ENCODE measurements at places on chromosomes 11 and 22.

GRCh38 chr11:126431401-126432064 is 76.0 kb downstream of the ST3GAL4 start:
- no peak for DNase-seq

GRCh38 chr22:33255791-33256190 is 197.6 kb upstream of the SYN3 start:
- DNase-seq: no peak

DNA sequence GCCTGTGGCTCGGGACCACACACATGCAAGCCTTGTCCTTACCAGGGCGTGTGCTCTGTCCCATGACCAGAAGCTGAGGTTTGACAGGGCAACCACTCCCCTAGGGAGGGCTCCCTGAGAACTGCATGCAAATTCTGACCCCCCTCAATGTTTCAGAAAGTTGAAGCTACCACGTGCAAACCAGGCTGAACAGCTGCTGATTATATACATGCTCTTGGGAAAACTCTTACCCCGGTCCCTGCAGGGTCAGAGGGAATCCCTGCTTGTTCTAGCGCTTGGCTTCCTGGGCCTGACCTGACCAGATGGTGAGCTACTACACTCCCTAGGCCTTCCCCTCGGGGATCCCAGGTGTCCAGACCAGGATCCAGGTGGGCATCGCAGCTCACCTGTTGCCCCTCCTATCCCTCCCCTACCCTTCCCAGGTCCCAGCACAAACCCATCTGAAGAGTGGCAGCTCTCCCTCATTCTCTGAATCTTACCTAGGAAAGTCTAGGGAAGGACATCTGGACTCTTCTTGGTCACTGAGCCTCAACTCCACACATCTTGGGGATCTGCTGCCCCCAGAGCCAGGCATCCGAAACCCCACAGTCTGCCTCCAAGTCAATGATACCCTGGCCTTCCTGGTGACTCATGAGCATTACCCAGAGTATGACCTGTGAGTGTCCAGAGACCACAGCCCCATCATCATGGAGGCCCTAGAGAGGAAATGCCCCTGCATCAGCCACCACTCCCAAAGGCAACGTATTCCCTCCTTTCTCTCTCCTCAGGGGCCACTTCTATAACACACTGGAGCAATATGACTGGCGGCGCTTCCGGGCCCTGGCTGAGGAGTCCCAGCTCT is 61.5 kb downstream of the BTG4 start:
- DNase-seq: no peak

GRCh38 chr11:93517041-93517440 is 26.1 kb downstream of the SMCO4 start:
- DNase-seq: no peak

- no peak for DNase-seq
Observed at GRCh38 chr11:78594814-78595213, 20.1 kb upstream of the NARS2 start.

DNA sequence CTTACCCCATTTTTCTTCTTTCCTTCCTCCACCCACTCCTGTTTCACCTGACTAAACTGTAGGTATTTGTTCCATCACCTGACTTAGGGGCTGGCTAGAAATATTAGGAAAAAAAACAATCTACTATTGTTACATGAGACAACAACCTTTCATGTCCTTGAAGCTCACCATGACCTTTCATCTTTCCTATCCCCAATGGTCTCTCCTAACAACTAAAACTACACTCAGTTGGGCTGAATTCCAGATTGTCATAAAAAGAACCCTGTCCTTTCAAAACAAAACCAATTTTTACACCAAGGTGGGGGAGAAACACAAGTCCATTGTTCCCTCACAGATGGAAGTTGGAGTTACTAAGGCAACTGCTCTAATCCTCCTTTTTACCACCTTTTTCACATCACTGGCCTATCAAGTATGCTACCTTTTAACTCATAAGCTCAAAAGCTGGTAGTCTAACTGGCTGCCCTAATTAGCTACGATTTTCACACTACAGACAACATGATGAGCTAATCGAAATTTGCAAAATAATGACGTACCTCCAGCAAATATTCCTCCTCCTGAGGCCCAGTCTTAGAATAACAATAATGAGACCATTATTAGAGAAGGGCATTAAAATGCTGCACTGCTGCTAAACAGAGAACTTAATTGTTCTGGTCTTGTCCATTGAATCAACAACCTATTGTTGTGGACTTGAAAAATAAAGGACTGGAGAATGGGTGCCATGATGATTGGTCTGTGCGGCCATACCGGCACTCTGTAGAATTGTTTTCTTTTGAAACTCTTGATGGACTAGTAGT is 46.5 kb upstream of the SOX6 start:
- DNase-seq: peak; percentile 5

GRCh38 chr22:30276039-30276438 is 9.4 kb upstream of the OSM start:
- no peak for DNase-seq

DNA sequence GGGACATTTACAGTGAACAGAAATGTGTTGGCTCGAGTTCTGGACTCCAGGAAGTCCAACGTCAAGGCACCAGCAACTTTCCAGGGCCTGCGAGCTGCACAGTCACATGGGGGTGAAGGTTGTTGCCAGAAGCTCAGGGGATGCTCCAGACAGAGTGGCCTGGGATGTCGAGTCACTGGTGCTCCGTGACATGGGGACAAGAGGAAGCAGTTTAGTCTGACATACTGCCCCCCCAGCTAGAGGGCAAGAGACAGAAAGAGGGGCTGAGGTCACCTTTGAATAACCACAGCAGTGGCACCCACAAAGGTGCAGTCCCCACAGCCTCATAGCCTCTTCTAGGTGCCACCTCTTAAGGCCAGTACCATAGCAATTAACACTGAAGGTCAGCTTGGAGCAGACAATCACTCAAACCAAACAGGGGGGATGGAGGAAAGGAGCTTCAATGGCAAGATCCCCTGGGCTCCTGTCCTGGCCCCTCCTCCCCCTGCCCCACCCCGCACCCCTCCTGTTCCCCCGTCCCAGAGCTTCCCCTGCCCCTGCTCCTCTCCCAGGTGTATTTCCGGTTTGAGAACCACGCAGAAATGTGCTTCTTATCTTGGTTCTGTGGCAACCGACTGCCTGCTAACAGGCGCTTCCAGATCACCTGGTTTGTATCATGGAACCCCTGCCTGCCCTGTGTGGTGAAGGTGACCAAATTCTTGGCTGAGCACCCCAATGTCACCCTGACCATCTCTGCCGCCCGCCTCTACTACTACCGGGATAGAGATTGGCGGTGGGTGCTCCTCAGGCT is 3.8 kb downstream of the APOBEC3D start:
- DNase-seq: no peak

DNA sequence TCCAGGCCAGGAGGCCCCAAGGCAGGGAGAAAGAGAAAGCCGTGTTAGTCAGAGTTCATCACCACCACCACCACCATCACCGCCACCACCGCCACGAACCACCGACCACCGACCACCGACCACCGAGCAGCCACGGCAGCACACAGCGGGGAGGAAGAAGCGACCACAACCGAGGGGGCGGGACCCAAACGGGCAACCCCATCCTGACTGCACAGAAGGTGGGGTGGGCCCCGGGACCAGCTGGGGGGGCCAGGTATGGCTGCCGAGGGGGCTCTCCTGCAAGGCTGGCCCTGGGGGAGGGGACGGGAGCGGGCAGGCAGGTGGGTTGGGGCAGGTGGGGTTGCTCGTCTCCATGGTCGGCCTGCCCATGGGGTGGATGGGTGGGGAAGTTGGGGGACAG is 34.2 kb downstream of the SYT7 start:
- no peak for DNase-seq

- DNase-seq: no peak
Observed at GRCh38 chr11:28338371-28338770, 230.2 kb downstream of the METTL15 start.

GRCh38 chr22:17264321-17265052 is 45.3 kb upstream of the ADA2 start:
- no peak for DNase-seq

GRCh38 chr11:272195-272930 is 5.8 kb upstream of the NLRP6 start:
- DNase-seq: no peak

DNA sequence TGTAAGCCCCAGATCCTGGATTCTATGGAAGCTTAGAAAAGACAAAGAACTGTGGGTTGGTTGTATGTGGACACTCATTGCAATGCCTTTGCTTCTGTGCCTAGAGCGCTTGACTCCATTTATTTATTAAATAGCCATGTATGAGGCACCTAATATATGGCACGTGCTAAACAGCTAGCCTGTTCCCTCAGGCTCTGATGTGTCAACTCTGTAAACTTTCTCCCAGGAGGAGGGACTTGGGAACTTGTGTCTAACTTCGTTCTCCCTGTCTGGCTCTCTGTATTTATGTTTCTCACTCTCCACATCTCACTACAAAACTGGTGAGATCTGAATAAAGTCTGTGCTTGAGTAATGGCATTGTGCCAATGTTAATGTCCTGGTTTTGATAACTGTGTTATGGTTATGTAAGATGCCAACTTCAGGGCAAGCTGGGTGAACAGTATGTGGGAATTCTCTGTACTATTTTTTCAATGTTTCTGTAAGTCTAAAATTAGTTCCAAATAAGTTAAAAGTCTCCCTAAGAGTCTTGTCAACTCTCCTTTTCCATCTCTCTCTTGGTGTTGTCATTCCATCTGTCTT is 34.1 kb upstream of the ZBTB16 start:
- DNase-seq: no peak

GRCh38 chr22:28759861-28760560 is 12.5 kb upstream of the CCDC117 start:
- DNase-seq: peak; percentile 48

DNA sequence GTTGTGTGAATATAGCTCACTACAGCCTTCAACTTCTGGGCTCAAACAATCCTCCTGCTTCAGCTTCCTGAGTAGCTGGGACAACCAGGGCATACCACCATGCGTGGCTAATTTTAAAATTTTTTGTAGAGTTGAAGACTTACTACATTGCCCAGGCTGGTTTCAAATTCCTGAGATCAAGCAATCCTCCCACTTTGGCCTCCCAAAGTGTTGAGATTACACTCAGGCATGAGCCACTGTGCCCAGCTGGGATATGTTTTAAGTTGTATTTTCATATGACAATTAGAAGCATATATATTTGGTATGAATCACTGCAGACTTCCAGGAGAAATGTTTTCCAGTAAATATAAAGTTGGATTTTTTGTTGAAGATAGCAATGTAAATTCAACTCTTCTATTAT is 15.4 kb downstream of the DDX10 start:
- no peak for DNase-seq

- DNase-seq: peak; percentile 28
Observed at GRCh38 chr11:13114566-13115379, 105.7 kb downstream of the RASSF10 start.

GRCh38 chr11:88511006-88511405 is 173.5 kb upstream of the CTSC start:
- no peak for DNase-seq

- no peak for DNase-seq
Observed at GRCh38 chr11:16773981-16774935, 35.8 kb downstream of the C11orf58 start.

GRCh38 chr11:96875712-96876111 is 485.9 kb downstream of the JRKL start:
- no peak for DNase-seq

DNA sequence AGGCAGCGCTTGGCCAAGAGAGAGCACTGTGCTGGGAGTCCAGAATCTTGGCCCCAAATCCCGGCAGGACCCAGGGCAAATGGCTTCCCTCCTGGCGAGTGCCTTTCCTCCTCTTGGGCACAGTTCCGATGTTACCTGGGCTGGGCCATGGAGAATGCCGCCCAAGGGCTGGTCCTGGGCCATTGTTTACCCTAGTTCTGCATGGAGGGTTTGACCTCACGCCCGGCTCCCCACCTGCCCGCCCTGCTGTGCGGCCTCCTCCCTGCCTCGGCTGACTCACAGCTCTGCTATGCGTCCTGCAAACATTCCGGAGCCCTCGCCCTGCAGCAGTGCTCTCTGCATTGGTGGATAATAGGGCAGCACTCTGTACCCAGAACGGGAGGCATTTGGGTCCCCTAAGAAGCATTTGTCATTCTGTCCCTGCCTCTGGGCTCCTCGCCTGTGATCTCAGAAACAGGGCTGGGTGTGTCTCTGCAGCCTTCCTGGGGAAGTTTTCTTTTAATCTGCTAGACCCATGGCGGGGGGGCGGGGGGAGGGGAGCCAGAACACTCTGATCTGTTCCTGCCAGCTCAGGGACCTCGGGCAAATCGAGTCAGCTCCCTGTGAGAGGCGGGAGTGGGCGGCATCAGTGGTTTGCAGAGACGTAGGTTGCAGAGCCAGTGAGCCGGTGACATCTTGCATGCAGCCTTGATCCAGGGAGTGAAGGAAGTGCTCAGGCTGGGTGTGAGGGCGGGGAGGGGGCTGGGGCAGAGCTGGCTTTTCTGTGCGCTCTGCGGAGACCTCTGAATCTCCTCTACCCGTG is 32.9 kb upstream of the SMIM38 start:
- peak; percentile 86 for DNase-seq

DNA sequence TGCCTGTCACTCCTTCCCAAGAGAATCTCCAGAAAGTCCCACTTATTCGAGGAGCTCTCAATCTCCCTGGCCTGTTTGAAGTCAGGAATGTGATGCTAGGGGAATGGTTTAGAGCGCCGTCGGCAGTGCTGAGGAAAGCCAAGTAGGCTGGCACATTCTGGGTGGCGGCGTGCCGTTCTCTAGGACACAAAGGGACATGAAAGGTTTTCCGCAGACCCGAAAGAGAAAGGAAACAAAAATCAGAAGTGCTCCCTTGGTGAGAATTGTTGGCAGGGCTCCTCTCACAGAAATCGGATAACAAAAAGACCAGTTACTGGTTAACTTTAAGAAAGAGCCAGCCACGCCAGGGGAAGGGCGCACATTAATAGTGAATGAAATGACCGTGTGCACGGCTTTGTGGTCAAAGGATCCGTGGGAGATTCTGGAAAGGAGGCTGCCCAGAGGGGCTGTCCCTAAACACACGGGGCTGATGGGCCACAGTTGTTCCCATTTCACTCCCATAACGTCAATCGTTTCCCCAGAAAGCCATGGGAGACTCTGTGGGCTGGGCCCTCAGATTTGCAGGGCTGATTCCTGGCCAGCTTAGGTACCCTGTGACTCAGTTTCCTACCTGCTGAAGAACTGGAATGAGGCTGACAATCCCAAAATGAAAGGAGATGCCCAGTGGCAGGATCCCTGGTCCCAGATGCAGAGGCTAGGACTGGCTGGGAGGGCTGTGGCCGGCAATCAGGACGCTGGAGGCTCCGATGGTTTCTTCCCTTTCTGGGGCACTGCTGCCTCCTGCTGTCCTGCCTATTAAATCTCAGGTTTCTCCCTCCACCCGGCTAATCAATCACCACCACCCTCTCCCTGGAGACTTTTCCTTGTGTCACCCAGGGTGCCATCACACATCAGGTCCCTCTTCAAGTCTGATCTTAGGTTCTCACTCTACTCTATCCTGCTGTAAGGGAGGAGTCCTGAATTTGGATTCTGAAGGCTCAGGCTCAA is 82.3 kb downstream of the RCN1 start:
- peak; percentile 72 for DNase-seq

DNA sequence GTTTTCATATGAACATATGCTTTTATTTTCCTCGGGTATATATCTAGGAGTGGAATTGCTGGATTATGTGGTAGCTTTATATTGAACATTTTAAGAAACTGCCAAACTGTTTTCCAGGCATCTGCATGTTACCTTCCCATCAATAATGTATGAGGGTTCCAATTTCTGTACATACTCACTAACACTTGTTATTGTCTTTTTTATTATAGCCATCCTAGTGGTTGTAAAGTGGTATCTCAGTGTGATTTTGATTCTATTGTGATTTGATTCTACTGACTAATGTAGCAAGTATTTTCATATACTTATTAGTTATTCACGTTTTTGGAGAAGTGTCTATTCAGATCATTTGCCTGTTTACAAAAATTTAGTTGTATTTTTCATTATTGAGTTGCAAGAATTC is 2.0 kb downstream of the ANO5 start:
- DNase-seq: no peak

All from head of caudate nucleus (tissue), 42 donors.